GM04503 (cell line): ENCODE measurements at places on chromosomes 7 and 10.

DNA sequence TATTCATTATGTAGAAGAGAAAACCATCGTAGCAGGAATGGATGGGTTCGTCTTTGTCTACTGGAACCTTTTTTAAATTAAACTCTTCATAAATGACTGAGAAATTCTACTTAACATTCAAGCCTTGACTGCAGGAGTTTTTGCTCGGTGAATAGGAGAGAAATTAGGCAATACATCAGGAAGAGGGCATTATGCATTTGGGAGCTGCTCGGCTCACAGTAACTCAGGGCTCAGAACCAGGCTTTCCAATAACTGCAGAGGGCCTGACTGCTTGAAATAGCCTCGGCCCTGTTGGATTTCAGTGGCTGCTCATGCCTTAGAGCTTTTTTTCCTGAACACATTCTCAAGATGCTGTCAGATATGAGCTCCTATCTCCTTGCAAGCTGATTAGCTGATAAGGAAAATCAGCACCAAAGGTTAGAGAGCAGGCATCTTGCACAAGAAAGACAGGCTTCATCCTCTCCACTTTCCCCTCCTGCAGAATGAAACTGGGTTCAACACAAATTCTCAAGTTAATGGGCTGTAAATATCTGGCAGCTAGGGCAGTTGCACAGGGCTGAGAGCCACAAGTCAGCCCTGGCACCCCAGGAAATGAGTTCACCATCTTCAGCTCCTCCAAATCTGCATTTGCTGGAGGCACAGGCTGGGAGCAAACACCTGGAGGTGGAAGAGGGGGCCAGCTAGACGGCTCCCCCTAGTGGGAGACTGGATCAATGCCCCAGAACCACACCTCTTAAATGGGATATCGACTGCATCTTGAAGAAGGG is 24.3 kb downstream of the TECTB start:
- no peak for DNase-seq

DNA sequence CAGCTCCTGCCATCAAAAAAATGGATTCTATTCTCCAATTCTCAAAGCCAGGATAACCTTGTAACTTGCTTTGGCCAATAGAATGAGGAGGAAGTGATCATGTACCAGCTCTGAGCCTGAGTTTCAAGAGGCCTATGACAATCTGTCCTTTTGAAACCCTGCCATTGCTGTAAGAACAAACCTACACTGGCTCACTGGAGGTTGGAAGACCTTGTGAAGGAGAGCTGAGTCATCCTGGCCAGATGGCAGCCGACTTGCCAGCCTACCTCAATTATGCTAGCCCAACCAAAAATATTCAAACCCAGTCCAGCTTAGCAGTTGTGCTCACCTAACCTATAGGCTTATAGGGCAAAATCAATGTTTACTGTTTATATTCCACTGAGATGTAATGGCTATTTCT is 93.0 kb downstream of the HGF start:
- no peak for DNase-seq

DNA sequence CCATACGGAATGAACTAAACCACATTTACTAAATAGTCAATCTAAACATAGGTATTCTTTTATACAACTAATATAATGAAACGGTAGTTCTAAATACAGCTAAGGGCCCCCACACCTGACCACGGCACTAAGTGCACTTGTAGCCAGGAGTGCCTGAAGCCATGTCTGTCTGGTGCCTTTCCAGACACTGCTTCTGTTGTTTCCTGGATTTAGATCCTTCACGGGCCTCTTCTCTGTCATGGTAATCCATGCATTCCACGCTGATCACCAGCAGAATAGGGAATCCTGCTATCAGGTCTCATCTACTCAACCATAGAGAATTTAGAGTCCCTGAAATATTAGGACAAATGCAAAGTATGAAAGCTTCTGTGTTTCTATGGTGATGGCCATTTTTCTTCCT is 37.8 kb downstream of the OSBPL3 start:
- DNase-seq, result no peak

- DNase-seq, result no peak
These were observed 406.1 kb downstream of the PARD3 start for GRCh38 chr10:34408956-34409355.

DNA sequence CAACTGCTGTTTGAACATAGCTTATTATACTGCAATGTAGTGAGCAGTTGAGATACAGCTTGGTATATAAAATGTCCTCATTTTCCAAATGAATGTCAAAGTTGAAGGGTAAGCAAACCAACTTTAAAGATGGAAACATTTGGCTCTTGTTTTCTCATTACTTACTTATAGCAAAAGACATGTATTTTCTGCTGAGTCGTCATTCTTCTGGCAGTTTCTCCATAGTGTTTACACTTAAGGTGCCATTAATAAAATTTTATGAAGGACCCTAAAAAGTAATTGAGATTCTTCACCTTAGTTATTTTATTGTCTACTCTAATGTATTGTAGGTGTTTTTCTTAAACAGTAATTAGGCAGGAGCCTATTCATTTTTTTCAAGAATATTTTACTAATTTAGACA is 68.6 kb downstream of the INSYN2A start:
- no peak for DNase-seq

DNA sequence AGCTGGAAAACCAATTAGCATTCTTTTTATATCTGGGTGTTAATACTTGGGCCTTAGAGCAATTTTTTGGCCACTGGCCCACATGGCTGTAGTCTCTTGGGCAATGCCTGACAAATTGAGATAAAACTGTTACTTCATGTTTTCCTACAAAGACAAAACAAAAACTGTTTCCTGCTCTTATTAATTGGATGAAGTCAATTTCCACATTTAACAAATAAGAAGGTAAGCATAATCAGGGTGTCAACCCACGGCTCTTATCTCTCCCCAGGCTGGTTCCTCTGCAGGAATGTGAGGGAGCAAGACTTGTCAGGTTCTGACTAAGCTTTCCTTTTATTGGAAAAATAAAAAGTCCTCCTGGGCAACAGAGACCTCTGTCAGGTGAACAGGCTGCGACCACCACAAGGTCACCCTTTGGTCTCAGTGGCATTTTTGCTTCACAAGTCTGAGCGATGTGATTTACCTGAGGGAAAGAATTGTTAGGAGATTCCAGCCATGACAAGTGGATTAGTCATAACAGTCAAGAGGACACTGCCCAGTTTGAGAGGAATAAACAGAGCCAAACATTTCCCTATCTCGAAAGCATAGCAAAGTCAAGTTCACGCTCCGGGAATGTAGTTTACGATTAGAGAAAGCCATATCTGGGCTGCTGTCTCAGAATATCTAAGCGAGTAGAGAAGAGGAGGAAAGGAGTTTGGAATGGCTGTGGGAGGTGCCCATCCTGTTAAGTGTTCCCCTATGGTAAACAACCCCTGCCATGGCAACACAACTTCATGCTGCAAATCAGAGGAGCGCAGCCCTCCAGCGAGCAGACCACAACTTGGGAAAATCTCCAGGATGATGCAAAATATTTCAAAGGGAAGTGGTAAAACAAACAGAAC is 144.4 kb downstream of the TES start:
- peak; percentile 99 for DNase-seq

DNA sequence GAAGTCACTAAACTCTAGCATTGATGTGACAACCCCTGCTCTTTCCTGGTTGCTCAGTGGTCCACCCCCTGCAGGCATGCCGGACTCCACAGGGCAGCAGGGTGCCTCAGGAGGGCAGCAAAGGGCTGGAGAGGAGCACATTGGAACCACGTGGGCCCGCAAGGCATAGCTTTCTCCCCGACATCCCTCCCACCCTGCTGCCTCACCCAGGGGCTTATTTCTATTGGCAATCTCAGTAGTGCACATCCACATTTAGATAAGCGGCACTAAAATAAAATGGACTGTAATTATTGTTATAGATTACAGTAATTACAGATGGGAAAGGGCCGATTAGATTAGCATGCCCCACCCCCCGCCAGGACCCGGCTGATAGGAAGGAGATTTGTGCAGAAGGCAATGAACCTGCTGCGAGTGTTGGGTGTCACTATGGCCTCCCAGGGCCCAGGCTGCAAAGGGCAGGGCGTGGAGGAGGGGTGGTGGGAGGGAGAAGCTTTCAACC is 580.1 kb downstream of the GRID1 start:
- no peak for DNase-seq

- no peak for DNase-seq
These were observed 106.9 kb downstream of the SND1 start for GRCh38 chr7:127758845-127759244.

- no peak for DNase-seq
These were observed 1.0 kb downstream of the BEND7 start for GRCh38 chr10:13527864-13528122.

- peak; percentile 93 for DNase-seq
These were observed 62.1 kb downstream of the TPST1 start for GRCh38 chr7:66267249-66267648.

DNA sequence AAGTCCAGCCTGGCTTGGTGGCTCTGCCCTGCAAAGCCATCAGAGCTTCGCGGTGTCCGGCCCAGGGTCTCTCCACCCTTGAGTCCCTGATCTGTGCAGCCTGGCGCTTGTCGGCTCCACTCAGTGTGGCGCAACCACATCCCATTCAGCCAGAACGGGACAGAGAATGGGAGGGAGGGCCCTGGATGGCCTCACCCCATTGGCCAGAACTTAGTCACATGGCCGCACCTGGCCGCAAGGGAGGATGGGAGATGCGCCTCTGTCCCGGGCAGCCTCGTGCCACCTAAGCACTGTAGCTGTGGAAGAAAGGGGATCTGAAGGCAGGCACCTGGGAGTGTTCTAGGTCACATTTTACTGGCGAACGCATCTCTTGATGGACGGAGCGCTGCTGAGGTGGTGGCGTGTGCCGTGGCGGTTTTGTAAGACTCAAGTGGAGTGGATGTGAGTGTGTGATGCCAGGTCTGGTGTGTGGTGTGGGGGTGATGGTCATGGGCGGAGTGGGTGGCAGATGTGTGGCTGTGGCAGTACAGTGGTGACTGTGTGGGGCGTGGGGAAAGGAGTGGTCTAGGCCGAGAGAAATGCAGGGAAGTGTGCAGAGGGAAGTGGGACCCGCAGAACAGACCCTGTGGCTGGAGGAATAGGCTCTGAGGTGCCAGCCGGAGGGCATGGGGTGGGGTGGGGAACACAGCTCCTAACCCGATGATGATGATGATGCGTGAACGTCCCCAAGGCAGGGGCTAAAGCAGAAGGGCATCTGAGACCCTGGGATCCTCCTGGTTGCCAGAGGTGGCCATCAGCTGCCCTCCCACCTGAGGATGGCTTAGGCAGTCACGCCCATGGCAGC is 19.0 kb downstream of the CLEC2L start:
- no peak for DNase-seq

DNA sequence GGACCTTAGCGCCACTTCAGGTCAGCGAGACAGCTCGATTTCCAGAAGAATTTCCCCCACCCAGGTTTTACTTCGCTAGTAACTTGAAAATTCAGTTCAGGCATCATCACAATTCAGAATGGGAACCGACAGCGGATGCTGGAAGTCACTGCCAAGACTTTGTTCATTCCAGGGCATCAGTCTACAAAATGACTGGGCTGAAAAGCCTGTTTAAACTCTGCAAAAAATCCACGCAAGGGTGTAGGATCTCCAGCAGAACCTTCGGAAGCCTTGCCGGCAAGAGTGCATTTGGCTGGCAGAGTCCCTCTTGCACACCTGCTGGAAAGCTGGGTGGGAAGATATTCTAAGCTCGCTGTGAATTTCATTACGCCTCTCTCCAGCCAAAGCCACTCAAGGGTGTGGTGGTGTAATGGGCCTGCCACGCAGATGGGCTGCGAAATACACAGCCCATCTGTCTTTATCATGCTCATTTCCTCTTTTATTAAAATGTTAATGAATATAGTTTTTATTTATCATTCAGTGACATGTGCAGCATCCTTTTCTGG is 672.0 kb upstream of the FOXK1 start:
- DNase-seq, result no peak

DNA sequence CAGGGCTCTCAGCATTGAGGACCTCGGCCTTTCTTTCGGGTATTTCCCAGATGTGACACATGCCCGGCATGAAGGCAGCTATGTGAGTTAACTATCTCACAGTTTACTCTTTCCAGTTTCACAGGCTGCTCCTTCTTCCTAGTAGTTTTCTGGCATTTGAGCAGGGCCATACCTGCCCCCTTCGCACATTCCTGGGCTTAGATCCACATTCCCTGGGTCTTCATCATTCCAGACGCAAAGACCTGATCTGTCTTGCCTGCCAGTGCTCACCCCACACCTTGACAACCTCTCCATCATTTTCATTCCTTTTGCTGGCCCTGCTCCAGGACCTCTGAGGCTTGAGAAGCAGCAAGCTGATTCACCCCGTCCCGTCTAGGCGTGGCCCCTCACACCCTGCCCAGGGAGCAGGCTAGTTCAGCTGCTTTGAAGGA is 227.5 kb downstream of the WDR11 start:
- no peak for DNase-seq

- DNase-seq, result no peak
These were observed 17.2 kb upstream of the RHBDD2 start for GRCh38 chr7:75861636-75862035.

- DNase-seq, result no peak
These were observed 304.8 kb downstream of the LRMDA start for GRCh38 chr10:75736151-75736640.

GRCh38 chr7:132930881-132931280 is 151.0 kb downstream of the CHCHD3 start:
- DNase-seq, result no peak

- no peak for DNase-seq
These were observed 901 bp upstream of the CCNY start for GRCh38 chr10:35335133-35336083.

GRCh38 chr7:33423646-33424020 is 294.3 kb downstream of the BBS9 start:
- DNase-seq, result no peak

DNA sequence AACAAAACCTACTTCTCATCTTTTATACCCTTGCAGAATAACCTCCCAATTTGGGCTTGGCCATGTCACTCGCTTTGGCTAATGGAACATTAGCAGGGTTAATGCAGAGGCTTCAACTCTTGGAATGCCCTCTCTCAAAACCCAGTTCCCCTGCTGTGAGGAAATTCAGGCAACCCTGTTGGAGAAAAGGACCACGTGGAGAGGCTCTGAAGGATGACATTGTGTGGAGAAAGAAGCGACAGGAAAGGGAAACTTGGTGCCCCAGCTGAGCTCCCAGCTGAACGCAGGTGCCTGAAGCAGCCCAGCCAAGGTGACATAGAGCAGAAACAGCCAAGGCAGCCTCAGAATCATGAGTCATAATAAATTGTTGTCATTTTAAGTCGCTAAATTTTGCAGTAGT is 214.2 kb upstream of the GHITM start:
- DNase-seq, result no peak

GRCh38 chr7:81245353-81245752 is 326.5 kb upstream of the SEMA3C start:
- DNase-seq, result no peak

GRCh38 chr7:128103498-128104107 is 72.4 kb upstream of the LRRC4 start:
- DNase-seq, result no peak

GRCh38 chr7:301291-302053 is 11.5 kb downstream of the FOXL3 start:
- DNase-seq, result no peak

- DNase-seq, result no peak
These were observed 321.8 kb downstream of the ZNF248 start for GRCh38 chr10:37535459-37536246.

GRCh38 chr7:66970310-66970709 is 25.1 kb downstream of the SBDS start:
- DNase-seq, result no peak

GRCh38 chr10:12198156-12198555 is 2.2 kb downstream of the CDC123 start:
- DNase-seq, result no peak

GRCh38 chr10:95880704-95881103 is 27.1 kb upstream of the CC2D2B start:
- DNase-seq, result no peak

- no peak for DNase-seq
These were observed 89.3 kb upstream of the ARID5B start for GRCh38 chr10:61812052-61812721.

- DNase-seq, result no peak
These were observed 48.8 kb upstream of the DGKI start for GRCh38 chr7:137895301-137896221.
